ENCODE measurements at places on chromosomes 6 and 20.

GRCh38 chr6:129575378-129576118, 134.4 kb downstream of the ARHGAP18 start:
- no peak for DNase-seq

DNA sequence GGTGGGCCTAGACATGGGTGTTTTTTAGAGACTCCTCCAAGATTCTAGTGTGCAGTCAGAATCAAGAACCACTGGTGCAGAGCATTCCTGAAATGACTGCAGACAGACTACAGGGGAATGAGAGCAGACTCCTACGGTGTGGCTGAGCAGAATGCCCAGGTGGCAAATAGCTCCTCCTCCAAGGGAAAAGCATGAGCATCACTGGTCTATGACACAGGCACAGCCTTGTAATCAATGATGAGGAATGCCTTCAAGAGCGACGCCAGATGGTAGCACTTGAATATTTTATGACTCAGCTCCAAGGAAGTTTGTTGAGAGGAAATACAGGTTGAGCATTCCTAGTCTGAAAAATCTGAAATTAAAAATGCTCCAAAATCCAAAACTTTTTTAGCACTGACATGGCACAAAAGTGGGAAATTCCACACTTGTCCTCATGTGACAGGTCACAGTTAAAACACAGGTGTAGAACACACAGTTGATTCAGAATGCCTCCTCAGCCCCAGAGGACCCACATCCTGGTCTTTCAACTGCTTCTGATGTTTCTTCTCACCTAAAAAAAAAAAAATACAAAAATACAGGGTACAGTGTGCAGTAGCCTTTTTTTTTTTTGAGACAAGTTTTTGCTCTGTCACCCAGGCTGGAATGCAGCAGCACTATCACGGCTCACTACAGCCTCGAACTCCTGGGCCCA, 10.6 kb upstream of the FAM8A1 start:
- no peak for DNase-seq

DNA sequence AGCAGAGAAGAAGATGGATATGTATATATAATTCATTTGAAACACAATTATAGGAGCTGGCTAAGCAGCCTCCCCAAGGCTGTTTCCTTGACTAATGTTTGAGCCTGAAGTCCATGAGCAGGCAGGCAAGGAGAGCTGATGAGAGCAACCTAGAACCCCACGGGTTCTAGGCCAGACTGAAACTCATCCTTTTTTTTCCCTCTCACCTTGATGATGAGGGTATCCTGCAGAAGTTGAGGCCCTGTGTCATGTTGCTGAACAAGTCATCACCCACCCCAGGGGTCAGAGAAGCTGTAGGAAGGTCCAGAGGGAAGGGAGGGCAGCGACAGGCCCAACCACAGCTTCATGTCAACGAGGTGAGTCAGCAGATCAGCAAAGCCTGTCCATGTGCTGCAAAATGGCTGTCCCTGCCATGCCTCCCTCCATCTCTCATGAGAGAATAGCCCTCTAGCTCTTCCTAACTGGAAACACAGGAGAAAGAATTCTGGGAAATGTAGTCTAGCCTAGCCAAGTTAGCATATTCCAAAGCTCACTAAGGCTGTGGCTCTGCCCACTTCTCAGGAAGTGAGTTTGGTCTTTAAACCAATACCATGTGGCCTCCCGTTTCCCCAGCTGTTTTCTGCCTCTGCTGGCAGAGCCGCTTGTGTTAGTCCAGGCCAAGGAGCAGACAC, 91.3 kb upstream of the DTNBP1 start:
- DNase-seq: no peak

GRCh38 chr6:70345619-70346018, 42.7 kb upstream of the COL9A1 start:
- no peak for DNase-seq

- DNase-seq: no peak
Measured at GRCh38 chr6:107129370-107129925, 14.1 kb upstream of the BEND3 start.

- DNase-seq: no peak
Measured at GRCh38 chr6:46948699-46949098, 27.0 kb upstream of the ADGRF5 start.

DNA sequence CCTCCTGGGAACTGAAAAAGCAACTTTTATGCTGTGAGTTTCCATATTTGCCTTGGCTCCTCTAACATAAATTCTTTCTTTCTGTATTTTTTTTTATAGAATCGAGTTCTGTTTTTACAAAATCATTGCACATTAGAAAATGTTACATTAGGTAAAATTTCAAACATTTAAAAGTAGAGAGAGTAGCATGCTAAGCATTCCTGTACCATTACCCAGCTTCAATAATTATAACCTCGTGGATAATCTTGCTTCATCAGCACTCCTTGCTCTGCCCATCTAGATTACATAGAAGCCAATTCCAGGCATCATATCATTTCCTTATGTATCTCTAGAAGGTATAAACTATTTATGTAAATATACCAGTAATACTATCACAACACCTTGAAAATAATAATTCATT, 15.4 kb upstream of the FBXO30 start:
- no peak for DNase-seq

DNA sequence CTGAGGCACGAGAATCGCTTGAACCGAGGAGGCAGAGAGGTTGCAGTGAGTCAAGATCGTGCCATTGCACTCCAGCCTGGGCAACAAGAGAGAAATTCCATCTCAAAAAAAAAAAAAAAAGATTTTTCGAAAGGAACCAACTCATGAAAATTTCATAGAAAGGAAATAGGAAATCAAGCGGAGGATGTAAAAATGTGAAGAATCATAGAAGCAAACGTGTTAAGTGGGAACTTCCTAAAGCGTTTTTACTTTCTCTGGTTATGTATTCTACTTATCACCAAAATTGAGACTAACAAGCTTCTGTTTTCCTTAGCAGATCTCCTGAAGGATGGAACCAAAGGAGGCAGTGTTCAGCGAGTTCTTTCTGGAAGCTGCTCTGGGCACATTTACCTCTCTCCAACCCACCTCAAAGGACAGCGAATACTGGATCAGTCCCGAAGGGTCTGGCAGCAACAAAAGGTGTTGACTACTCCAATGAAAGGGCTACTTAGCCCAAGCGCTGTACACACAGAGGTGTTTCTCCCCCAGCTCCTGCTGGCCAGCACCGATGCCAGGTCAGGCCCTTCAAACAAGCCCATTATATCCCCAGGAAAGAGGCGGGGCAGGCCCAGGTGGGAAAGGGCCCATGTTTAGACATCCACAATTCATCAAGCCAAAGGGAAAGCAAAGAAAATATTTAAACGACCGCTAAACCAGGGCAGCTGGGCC, 327.5 kb upstream of the JARID2 start:
- DNase-seq: no peak

GRCh38 chr6:5095236-5095635, 10.1 kb downstream of the PPP1R3G start:
- no peak for DNase-seq

DNA sequence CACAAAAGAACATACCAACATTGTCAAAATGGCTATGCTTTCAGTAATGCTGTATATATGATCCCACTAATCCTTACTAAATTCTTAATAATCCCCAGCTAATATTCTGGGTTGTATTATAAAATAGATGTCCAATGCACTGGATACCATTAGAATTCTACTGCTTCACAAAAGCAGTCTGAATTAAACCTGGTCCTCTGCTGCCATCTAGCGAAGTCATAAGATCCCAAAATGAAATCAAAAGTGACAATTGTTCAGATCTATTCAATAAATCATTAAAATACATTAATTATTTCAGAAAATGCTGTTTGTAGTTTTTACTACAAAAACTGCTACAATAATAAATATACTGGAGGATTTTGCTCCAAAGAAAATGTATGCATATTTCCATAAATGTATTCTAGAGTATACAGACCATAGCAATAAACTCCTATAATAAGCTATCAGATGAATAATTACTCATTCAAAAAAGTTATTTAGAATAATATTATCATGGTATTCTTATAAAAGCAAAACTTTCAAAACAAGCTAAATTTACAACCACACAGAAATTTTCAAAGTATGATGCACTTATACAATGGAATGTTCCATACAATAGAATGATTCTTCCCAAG, 92.6 kb downstream of the RNGTT start:
- DNase-seq: peak; percentile 2

GRCh38 chr6:9494864-9495263, 920.0 kb downstream of the TFAP2A start:
- DNase-seq: no peak

DNA sequence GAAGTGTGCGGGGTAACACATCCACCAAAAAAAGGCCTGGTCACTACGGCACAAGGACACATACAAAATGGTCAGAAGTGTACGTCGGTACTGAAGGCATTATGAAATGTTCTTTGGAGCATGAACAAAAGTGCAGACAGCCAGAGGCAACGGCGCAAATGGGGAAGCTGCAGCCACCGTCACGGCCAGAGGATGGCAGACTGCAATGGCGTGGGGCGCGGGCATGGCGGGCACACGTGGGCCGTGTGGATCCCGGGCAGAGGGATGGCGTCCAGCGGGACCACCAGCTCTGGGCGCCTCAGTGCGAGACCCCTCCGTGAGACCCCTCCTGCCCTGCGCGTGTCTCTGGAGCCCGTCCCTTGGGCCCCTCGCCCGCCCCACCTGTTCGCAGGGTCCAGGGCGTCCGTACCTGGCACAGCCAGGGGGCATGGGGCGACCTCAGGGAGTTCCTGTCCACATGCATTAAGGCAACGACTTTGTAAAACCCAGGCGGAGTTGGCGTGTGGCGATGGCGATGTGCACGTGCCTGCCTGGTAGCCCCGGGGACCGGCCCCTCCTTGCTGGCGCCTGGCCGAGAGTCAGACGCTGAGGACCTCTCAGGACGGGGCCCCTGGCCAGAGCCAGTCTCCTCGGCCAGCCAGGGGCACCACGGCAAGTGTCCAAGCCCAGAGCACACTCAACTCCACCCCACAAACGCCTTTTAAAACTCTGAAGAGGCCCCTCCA, 39.5 kb upstream of the CHRNA4 start:
- no peak for DNase-seq

- no peak for DNase-seq
Measured at GRCh38 chr20:62350629-62351422, 16.3 kb downstream of the LAMA5 start.

DNA sequence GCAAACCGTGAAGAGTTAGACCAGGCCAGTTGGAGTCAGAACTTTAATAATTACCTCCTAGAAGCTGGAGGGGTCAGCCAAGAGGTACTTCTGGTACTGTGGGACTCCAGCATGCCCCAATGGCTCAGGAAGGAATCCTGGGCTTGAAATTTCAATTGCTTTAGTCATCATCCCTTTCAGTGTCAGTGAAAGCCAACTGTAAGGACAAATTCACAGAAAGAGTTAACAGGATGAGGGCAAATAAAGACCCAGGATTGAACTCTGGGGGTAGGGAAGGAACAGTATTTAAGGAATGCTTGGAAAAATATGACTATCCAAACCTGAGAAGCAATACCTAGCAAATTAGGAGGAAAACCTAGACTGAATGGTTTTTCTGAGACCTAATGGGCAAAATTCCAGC, 735.1 kb upstream of the MARCKS start:
- no peak for DNase-seq

GRCh38 chr20:54214566-54214965, 6.7 kb downstream of the PFDN4 start:
- DNase-seq: no peak

- no peak for DNase-seq
Measured at GRCh38 chr20:54134445-54135220, 39.2 kb downstream of the CYP24A1 start.

- no peak for DNase-seq
Measured at GRCh38 chr6:156582509-156582992, 194.6 kb upstream of the ARID1B start.

DNA sequence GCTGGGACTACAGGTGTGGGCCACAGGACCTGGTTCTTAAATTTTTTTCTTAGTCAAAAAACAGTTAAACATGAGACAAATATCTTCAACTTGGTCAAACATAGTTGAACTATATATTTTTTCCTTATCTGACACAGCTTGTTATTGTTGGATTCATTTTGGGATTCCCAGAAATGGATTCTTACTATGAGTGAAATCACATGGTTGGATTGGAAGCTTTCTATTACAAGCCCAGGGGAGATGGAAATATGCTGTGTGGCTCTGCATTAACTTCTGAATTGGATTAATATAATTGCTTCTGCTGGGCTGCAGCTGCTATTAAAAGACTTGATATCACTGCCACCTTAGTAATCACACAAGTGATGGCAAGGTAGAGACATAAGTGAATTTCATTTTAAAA, 126.4 kb upstream of the DUSP22 start:
- no peak for DNase-seq

- DNase-seq: no peak
Measured at GRCh38 chr20:46558511-46558959, 8.1 kb upstream of the OCSTAMP start.

DNA sequence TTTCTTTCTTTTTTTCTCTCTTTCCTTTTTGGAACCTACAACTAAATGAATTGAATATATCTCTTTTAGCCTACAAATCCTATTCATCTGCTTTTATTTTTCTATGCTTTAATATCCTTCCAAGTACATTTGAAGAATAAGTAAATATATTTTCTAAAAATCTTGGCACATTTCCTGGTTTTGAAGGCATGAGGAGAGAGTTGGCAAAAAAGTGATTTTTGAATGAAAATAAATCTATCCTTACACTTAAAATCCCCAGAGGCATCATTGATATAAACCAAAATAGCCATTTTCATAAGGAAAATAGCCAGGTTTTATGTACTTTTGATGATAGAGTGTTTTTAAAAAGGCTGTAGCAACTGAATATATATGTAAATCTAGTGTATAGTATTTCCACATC, 69.0 kb downstream of the SAMD5 start:
- no peak for DNase-seq

DNA sequence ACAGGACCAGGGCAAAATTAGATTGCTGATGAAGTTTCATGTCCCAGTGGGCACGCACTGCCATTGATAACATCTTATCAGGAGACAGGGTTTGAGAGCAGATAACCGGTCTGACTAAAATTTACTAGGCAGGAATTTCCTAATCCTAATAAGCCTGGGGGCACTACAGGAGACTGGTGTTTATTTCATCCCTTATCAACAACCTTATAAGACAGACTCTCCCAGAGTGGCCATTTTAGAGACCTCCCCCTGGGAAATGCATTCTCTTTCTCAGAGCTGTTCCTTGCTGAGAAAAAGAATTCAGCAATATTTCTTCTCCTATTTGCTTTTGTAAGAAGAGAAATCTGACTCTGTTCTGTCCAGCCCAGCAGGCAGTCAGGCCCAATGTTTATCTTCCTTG, 423.4 kb upstream of the IMPG1 start:
- DNase-seq: no peak

GRCh38 chr6:31007694-31008093, 2.6 kb upstream of the MUC22 start:
- no peak for DNase-seq

DNA sequence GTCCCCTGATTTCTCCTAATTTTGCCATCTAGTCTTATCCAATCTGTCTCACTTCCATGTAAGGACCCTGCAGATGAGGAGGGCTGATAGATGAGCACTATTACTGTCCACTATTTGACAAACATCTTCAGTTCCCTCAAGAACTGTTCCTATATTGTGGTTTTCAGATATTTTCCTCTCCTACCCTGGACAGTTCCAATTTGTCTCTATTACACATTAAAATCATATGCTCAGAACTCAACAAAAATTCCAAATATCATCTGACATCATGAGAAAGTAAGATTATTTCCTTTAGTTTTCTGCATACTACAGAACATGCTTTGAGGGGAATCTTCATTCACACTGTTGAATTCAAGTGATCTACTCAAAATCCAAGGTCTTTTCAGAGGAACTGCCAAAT, 265.6 kb upstream of the ARID1B start:
- DNase-seq: no peak
